ENCODE measurements at places on chromosomes 1 and 21.

DNA sequence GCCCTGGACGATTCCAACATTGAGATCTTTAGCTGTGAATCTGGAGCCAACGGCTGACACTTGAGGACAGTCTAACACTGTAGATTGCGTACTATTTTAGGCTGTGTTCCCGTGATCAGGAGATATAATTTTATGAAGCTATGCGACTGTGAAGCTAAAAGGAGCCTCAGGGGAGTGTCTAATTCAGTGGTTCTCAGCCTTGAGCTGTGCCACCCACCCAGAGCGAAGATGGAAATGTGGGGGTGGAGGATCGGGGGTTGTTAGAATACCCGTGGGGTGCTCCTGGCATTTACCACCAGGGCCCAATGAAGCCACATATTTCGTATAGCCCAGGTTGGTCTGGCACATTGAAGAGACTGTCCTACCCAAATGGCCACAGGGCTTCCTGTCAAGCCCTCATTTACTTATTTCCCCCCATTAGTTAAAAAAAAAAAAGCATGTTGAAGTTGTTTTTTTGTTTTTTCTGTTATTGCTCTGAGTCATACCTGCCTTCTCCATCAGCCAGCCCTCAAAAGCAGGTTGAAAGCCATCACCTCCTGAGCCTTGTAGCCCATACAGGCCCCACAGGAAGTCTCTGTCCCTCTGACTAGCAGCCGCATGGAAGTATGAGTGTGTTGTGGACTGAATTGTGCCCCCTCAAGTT, 141.7 kb downstream of the GALNT2 start:
- no peak for DNase-seq
- no peaks in the 10 kb centered on the region for H3K4me1 ChIP-seq
- H3K4me3 ChIP-seq, result no peak overlapping the region
- H3K27me3 ChIP-seq, result no peaks in the 10 kb centered on the region

DNA sequence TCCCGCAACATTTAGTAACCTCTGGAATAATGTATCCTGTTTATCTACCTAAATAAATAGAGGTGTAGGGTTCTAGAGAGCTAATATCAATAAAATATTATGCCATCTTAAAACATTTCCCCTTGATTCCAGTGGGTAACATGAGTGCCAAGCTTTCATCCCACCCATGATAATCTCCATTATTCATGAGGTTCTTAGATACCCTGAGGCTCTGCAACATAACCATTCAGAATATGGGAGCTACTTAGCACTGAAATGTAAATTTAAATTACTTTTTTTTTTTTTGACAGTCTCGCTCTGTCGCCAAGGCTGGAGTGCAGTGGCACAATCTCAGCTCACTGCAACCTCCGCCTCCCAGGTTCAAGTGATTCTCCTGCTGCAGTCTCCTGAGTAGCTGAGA, 832.7 kb downstream of the BRINP3 start:
- H3K4me1 ChIP-seq, result no peaks in the 10 kb centered on the region
- no peak overlapping the region for H3K4me3 ChIP-seq
- no peaks in the 10 kb centered on the region for H3K36me3 ChIP-seq

GRCh38 chr1:234681065-234681464, 71.1 kb upstream of the IRF2BP2 start:
- no peak overlapping the region for H3K4me3 ChIP-seq
- H3K27ac ChIP-seq, result no peak overlapping the region
- H3K36me3 ChIP-seq, result no peaks in the 10 kb centered on the region
- no peaks in the 10 kb centered on the region for H3K27me3 ChIP-seq

DNA sequence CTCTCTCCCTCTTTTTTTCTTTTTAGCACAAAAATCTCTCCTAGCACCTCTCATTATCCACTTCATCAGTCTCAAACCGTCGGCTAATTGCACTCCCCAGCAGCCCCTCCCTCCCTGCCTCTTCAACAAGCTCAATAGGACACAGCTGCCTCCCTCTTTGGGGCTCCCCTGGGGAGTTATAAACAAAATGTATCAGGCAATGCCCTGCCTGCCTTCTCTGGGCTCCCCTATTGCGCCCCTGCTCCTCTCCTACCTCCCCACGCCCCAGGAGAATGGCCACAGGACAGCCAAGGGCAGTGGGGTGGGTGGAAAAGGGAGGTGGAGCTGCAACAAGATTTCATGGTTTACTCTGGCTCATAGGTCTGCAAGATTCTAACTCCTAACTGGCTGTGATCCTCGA, 147.1 kb upstream of the GRIK3 start:
- no peak for DNase-seq
- no peak overlapping the region for H3K4me3 ChIP-seq

DNA sequence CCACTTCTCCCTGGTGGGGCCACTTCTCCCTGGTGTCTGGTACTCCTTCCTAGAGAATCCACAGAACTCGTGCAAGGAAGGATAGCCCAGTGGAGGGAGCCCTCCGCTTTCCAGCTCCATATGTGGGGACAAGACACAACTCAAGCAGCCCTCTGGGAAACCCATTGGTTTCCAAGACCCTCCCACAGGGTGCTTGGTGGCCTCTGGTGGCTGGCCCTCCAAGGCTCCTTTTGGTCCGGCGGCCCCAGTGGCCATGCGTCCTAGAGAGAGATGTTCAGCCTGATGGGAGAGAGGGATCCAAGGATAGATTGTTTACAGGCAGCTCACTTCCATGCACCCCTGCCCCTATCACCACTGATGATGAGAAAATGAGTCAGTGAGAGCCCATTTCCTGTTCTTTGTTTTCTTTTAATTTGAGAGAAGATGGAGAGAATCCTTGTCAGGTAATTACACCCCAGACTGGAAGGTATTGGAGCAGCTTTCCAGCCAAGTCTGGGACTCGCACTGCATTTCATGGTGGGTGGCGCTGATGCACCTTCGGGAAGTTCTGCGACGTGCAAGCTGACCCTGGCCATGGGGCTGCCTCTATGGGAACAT, 486.2 kb upstream of the VAMP3 start:
- no peaks in the 10 kb centered on the region for H3K27me3 ChIP-seq
- H3K27ac ChIP-seq, result no peak overlapping the region
- DNase-seq, result no peak
- no peaks in the 10 kb centered on the region for H3K4me1 ChIP-seq
- H3K4me3 ChIP-seq, result no peak overlapping the region

GRCh38 chr1:228462560-228462959, 24.6 kb upstream of the RNF187 start:
- H3K4me3 ChIP-seq, result no peak overlapping the region
- peaks cover 77% of the 10 kb centered on the region for H3K27me3 ChIP-seq

GRCh38 chr1:45926330-45926729, 122.9 kb downstream of the MAST2 start:
- H3K27me3 ChIP-seq, result no peaks in the 10 kb centered on the region
- no peak overlapping the region for H3K4me3 ChIP-seq
- no peaks in the 10 kb centered on the region for H3K36me3 ChIP-seq
- DNase-seq, result no peak
- no peak overlapping the region for H3K27ac ChIP-seq

GRCh38 chr1:213122514-213122929, 71.5 kb downstream of the RPS6KC1 start:
- H3K27me3 ChIP-seq, result no peaks in the 10 kb centered on the region
- no peaks in the 10 kb centered on the region for H3K36me3 ChIP-seq
- H3K4me1 ChIP-seq, result no peaks in the 10 kb centered on the region

GRCh38 chr1:92488832-92489231, 2.1 kb upstream of the GFI1 start:
- H3K36me3 ChIP-seq, result no peaks in the 10 kb centered on the region
- DNase-seq, result no peak
- no peak overlapping the region for H3K27ac ChIP-seq
- no peak overlapping the region for H3K4me3 ChIP-seq
- H3K27me3 ChIP-seq, result no peaks in the 10 kb centered on the region
